ENCODE measurements at places on chromosomes 5 and 9.
A peak's percentile ranks its signal among the peaks of the same experiment; 100 is the strongest.

GRCh38 chr5:88736494-88736893, 146.5 kb downstream of the MEF2C start:
- DNase-seq = no peak

DNA sequence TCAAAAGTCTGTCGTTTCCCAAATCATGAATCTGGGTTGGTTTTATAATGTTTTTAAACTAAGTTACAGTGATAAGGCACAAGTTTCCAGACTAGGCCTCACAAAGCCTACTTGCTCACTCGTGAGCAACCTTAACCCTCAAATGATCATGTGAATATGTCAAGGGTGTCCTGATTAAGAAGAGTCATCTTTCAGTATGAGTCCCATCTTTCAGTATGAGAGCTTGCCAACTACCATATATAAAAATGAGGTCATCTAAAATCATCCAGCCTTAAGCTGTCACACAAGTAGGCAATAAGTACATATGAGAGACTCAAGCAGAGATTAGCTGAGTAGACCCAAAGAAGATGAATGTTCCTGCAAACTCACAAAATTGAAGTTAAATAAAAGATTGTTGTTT, 668.4 kb upstream of the FAM174A start:
- DNase-seq = no peak

DNA sequence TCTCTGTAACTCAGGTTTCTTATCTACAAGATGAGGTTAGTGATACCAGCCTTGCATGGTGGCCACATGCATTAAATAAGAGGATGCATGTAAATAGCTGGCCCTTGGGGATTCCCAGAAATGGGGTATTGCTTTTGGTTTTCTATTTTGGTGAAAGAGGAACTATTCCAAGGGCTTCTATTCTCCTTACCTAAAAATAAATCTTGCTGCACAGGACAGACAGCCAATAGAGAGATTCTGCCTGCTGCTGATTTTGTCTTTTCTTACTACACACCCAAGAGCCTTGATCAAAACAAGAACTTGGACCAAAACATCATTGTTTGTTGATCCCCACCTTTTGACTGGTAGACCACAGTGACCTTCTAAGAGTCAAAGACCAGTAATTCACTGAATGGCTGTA, 161.8 kb downstream of the PJA2 start:
- no peak for DNase-seq

DNA sequence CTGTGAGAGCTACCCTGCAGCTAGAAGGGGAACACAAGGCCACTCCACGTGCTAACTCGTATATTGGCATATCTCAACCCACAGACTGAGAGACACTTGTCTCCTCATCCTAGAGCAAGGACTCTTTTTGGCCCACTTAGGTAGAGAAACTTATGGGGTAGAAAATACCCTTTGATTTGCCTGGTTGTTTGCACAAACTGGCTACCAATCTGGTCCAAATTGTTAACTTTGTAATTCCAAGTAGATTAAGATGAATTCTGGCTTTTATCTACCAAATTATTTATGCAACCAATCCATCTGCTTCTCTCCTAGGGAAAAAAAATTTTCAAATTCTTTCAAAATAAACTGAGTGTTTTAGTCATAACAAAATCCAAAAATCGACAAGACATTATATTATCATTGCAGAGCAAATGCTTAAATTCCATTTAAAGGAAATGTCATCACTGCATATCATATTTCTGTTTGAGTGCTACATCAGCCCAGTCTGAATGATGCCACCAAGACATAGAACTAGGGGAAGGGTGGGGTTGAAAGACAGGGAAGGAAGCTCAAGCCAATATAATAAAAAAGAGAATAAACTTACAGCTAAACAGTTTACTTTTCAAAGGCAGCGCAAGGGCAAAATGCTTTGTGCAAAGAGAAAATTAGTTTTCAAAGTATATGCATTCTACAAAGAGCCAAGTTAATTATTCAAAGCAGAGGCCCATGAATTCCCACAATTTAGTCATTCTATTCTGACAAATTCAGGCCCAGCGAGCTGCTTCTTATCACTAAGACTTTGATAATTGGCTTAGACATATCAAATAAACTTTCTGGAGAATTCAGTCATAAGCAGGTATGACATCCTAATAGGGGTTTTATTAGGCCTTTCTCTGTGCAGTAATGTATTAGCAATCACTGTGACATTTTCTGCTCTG, 198.0 kb downstream of the CAAP1 start:
- no peak for DNase-seq

DNA sequence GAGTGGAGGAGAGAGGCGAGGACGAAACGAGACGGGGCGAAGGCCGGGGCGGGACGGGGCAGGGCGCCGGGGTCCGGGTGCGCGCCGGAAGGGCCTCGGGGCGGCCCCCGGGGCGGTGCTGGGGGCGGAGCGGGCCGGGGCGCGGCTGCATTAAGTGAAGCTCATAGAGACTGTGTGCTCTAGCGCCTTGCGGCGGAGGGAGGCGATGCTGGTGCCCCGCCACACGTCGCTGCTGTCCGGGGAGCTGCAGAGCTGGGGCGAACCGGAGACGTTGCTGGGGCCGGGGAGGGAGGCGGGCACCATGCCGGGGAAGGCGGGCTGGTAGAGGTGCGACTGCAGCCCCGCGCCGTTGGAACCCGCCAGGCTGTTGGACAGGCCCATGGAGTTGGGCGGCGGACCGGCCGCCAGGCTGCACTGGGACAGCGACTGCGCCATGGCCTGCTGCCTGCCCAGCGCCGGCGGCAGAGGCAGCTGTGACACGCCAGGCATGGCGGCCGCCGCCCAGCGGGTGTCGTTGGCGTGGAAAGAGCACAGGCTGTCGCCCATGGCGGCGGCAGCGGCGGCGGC, 8.3 kb downstream of the OTP start:
- DNase-seq = peak; percentile 12

- no peak for DNase-seq
Measured at GRCh38 chr5:61768692-61769281, 436.7 kb downstream of the ZSWIM6 start.

DNA sequence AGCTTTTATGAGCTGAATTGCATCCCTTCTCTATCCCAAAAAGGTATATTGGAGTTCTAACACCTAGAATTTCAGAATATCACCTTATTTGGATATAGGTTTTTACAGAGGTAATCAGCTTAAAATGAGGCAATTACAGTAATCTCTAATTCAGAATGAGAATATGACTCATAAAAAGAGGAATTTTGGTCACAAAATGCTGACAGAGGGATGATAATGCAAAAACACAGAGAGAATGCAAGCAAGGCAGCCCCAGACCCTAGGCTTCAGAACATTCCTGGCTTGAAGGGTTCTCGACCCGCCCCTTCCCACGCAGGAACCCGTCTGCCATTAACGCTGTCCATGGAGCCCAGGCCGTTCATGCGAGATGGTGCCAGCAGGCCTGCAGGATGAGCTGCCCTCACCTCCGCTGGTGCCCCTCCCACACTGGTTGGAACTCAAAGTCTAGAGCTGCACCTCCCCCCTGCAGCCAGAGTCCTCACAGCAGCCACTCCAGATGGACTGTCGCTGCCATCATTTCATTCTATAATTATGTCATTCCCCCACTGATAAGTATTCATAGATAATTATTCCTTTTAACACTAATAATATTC, 1173.4 kb upstream of the ACO1 start:
- DNase-seq = no peak

- DNase-seq = peak; percentile 10
Measured at GRCh38 chr5:117454716-117455212, 880.1 kb upstream of the SEMA6A start.

- DNase-seq = no peak
Measured at GRCh38 chr5:111755942-111756381, 1.0 kb downstream of the NREP start.

DNA sequence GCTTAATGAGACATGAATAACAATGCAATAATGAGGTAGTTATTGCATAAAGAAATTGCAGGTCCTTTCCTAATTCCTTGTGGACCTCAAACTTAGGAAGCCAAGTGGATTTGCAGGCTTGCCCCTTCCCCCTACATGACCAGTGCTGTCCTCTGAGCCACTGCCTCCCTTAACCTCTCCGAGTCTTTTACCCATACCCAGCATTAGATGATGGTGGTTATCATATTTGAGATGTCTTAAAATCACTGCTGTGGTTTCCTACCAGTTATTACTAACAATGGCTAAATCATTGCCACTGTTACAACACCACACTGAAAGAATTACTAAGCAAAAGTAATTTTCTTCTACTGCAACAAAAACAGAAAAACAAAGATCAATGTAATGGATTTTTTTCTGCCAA, 170.8 kb downstream of the EDIL3 start:
- DNase-seq = no peak

- no peak for DNase-seq
Measured at GRCh38 chr5:4646715-4647375, 493.3 kb upstream of the ADAMTS16 start.

DNA sequence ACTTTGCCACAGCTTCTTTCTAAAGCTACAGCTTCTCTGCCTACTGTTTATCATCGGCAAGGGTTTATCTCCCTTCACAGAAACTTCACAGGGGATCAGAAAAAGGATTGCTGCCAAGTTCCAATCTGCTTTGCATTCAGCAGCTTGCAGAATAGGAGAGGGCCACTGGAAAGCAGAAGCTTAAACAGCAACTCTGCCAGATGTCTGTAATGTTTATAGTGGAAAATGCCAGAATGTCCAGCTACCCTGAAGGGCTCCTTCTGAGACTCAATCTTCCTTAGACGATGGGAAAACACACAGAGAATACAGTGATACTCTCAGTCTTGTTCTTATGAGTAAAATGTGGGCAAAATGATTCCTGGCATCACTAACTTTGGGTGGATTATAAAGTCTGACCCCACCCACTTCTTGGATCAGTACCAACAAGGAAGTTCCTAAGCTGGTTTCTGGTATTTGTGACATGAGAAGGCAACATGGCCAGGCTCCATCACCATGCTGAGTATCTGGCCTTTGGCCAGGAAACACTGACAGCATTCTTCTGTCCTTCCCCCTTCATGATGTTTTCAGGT, 19.0 kb downstream of the STOM start:
- peak; percentile 55 for DNase-seq

- DNase-seq = peak; percentile 7
Measured at GRCh38 chr9:83623679-83624076, 735 bp downstream of the IDNK start.

GRCh38 chr5:180212363-180213255, 3.6 kb upstream of the RASGEF1C start:
- DNase-seq = no peak
